ENCODE measurements at places on chromosomes 3 and 15. TPM values are rescaled to one million over a fixed set of nuclear protein-coding genes. Genes with fewer than 3 reads are reported as not detected.

DNA sequence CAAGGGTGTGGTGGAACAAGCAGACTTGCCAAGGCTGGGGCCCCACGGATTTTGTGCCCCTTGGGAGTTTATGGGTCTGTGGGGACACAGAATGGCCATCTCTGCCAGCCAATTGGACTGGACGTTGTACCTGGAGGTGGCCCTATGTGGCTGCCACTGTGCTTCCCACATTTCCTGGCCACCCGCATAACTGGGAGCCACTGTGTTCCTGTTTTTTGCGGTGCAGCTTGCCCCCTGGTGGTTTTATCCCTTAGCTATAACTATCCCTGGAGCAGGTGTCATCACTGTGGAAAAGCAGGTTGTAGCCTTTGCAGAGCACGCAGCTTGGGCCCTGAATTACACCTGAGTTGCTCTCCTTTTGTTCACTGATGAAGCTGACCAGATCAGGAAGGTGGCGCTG is 306.3 kb downstream of the ZPLD1 start:
- DNase-seq: no peak

- no peak for DNase-seq
These were observed 13.8 kb downstream of the FSD2 start for GRCh38 chr15:82792068-82792467.

DNA sequence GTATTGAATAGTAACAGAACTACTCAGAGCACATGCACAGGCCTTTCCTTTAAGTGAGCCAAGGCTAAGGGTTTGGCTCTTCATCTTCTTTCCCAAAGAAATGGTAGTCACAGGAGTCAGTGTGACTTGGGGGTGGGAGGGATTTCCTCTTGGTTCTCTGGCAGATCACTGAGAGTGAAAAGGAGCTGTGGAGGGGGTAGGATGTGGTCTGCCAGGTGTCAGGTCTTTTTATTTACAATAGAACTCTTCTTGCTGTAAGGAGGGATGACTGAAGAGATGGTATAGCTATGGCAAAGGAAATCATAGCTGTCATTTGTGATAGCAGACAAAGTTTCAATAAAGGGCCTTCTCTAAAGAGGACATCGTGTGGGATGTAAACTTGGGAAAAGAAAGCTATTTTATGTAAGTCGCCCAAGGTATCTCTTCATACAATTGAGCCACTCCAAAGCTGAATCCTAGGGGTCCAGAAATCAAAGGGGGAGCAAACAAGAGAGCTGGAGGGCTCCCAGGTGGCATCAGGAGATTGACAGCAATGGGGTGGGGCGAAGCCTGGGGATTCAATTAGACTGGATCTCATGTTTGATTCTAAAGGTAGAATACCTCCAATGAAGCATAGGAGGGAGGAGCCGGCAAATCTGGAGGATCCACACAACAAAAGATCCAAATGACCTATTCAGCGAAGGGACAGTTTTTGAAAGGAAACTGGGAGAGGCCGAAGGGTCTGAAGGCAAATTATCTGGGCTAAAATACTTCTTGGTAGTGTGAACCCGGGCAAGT is 20.0 kb upstream of the CHD2 start:
- no peak for DNase-seq

DNA sequence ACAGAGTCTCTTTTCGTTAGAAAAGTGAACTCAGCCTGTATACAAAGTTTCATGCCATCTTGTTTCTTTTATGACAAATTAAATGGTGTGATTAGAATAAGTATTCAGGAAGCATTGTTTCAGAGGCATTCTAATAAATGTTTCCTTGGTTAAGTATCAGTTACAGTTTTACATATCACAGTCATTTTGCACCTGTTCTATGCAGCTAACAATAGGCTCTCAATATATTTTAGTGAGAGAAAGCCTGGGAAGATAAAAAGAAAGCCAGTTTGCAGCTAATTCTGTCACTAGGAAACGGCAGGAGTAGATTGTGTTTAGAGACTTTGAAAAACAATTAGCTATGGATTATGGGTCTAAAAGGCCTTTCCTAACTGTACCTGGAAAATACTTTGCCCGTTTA is 252.8 kb downstream of the ZIC1 start:
- DNase-seq: no peak

GRCh38 chr3:125479091-125479490 is 40.9 kb downstream of the SNX4 start:
- no peak for DNase-seq

- DNase-seq: peak; percentile 86
These were observed 70.0 kb downstream of the UBE3A start for GRCh38 chr15:25368850-25369249.

GRCh38 chr15:80072285-80072994 is 13.0 kb downstream of the ZFAND6 start:
- DNase-seq: peak; percentile 90

- no peak for DNase-seq
These were observed 2.8 kb upstream of the RNU5A-1 start for GRCh38 chr15:65292938-65293518.

DNA sequence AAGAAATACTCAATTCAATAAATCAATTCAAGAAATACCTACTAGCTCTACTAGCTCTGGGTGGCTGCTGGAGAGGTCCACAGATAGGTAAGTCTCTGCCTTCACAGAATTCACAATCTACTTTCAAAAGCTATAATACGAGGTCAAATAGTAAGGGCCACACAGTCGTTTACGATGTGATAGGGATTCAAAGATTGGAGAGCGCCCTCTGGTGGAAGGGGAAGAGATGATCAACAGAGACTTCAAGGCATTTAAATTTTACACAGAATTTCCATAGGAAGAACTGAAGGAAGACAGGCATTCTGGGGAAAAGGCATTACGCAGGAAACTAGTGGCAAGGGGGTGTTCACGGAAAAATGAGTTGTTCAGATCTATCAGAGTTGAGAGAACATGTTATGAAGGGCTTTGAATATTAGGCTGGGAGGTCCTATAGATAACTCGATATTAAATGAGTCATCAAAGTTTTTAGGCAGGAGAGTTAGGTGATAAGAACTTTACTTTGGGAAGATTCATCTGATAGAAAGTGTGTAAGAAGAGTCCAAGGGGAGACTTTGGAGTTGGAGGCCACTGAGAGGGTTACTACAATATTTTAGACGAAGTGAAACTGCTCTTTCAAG is 128.8 kb downstream of the FRMD5 start:
- DNase-seq: no peak

GRCh38 chr3:169147238-169148008 is 516.1 kb downstream of the MECOM start:
- DNase-seq: peak; percentile 75

- DNase-seq: peak; percentile 45
These were observed 68.4 kb upstream of the MFGE8 start for GRCh38 chr15:88981244-88982215.

- peak; percentile 63 for DNase-seq
These were observed 128.7 kb downstream of the GHSR start for GRCh38 chr3:172319595-172319994.

- no peak for DNase-seq
These were observed 32.5 kb upstream of the TBL1XR1 start for GRCh38 chr3:177229791-177230190.

GRCh38 chr3:10577486-10577885 is 72.1 kb upstream of the ATP2B2 start:
- no peak for DNase-seq

- peak; percentile 11 for DNase-seq
These were observed 65.6 kb downstream of the RHCG start for GRCh38 chr15:89430530-89431341.

- DNase-seq: peak; percentile 29
These were observed 9.8 kb upstream of the SLC9C1 start for GRCh38 chr3:112303764-112304325.

GRCh38 chr3:188869628-188870027 is 302.1 kb upstream of the TPRG1 start:
- peak; percentile 43 for DNase-seq

DNA sequence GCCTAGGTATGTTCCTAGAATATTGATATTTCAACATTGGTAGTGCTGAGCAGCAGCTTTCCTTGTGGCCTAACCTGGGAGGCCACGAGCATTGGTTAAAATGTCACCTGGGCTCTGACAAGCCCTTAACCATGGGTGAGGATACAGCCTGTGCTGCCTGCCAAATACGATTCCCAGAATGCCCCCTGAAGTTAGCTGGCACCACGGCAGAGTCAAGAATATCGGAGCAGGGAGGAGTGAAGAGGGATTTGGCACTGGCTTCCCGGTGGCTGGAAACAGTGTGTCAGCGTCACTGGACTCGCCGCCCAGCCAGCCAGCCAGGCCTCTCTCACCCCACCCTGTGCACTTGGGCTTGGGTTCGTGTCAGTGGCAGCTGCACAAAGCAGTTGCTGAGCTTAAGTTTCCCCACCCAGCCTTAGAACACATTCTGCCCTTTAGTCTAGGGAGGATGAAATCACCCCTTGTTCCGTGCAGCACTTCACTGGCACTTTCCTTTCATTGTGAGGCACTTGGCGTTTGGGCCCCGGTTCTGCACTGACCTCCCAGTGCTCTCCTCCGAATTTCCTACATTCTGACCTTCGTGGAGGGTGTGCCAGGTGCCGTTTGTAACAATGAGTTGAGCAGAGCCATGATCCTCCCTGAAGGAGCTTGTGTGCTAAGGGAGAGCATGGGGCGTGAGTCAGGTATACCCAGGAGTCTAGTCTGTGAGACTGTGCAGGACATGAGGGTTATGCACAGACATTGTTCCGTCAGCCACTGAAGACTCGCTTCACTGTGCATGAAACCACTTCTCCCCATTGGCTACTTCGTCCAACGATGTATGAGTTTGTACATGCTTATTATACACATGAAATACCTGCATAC is 152.8 kb upstream of the BHLHE40 start:
- DNase-seq: peak; percentile 68

DNA sequence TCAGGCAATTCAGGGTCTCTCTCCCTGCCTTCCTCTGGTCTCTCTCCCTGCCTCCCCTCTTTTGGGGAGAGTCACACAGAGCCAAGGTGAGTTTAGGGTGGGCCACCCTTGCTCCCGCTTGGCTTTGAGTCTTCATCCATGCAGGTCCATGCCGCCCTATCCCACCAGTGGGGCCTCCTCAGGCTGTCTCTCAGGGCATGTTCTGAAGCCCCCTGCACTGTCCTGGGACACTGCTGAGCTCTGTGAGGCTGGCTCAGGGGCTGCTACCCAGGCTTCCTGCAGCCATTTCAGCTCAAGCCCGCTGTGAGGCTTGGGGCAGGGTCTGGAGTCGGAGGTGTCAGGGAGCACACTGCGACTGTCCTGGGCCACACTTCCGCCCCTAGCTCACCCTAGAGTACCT is 203.1 kb downstream of the SSR3 start:
- DNase-seq: no peak

DNA sequence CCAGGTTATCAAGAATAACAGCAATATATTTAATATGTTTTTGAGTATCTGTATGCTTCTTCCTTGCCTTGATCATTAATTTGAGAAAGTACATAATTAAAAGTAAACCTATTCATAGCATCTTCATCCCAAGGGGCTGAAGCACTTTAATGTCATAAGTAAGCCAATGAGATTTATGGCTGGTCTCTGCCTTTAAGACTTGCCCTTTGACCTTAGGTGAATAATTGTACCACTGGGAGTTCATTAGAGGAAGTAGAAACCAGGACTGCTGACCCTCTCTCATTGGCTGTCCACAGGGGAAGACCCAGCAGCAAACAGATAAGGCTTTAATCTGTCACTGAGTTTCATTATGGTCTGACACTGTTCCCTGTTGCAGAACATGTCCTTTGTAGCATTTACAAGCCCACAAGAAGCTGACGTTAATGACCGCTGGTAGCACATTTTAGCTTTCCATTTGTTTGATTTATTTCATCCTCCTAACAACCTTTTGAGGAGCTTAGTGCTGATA is 16.3 kb upstream of the ERC2 start:
- DNase-seq: no peak

CHP1 gene
- 101 TPM for total RNA-seq

KIF15 gene
- total RNA-seq: 1.5 TPM

STRIT1 gene
- total RNA-seq: not detected

SLC12A1 gene
- total RNA-seq: not detected

SLC2A2 gene
- total RNA-seq: not detected

SKOR1 gene
- not detected for total RNA-seq

NIT2 gene
- 44.9 TPM for total RNA-seq

MYO1E gene
- total RNA-seq: 244 TPM

TUSC7 gene
- not detected for total RNA-seq

FBLN2 gene
- 36.6 TPM for total RNA-seq

IGF2BP2 gene
- 128 TPM for total RNA-seq

KLF15 gene
- total RNA-seq: 0.29 TPM

DPP8 gene
- total RNA-seq: 29.5 TPM

ZIC4 gene
- total RNA-seq: not detected
